Cardiac fibroblast (primary cell): ENCODE measurements at places on chromosomes 13 and 19.

DNA sequence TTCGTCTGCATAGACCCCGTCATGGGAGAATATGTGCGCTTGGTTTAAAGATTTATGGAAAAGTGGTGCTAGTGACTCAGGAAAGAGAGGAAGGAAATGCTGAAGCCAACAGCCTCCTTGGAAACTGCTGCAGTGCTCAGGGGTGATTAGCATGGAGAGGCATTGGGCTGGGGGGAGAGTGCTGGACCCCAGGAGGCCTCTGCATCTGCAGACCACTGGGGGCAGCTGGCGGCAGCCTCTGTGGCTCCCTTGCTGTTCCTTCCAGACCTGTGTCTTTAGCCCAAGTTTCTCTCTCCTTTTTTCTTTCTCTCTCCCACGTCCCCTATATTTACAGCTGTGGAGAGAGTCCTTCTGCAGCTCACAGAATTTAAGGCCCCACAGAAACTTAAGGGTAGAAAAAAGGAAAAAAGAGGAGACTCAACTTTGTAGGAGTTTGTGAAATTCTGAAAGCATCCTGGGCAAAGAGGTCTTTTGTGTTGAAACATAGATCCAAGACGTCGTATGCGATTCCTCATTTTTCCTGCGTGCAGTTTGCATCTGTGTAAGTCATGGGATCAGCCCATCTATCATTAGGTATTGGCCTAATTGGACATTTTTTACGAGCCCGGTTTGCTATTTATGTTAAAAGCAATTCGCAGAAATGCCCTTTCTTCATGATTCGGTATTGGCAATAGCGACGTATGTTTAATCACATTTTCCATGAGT, 116.2 kb upstream of the ZNF536 start:
- no peak for DNase-seq

GRCh38 chr13:108120302-108120701, 95.0 kb downstream of the LIG4 start:
- DNase-seq: no peak

DNA sequence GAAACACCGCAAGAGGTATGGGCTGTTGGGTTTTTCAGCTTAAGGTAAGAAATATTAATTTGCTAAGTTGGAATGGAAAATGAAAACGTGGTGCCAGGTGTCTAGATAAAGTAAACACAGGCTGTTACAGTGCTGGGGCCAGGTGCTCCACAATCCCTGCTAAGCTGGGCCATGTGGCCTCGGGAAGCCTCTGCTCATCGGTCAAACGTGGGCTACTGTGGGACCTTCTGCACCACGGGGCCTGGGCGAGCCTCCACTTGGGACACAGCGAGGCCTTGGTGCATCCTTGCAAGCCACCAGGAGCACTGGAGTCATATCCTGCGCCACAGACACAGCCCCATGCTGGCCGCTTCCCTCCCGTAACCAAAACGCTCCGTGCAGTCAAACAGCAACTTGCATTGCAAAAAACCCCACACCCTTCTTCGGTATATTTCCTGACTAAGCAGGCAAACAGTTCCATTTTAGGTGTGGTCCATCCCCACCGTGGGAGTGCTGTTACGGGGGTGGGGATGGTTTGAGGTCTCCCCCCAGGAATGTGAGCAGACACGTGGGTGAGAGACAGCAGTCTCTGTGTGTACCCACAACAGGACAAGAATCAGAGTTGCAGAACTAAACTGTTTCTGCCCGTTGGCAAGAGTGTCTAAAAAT, 96.3 kb upstream of the SOX1 start:
- DNase-seq: no peak

- DNase-seq: no peak
Measured at GRCh38 chr19:42269478-42270345, 660 bp downstream of the CIC start.

- DNase-seq: no peak
Measured at GRCh38 chr13:45209229-45209628, 8.4 kb upstream of the KCTD4 start.

- DNase-seq: no peak
Measured at GRCh38 chr19:46066471-46066870, 25.7 kb upstream of the IGFL4 start.

DNA sequence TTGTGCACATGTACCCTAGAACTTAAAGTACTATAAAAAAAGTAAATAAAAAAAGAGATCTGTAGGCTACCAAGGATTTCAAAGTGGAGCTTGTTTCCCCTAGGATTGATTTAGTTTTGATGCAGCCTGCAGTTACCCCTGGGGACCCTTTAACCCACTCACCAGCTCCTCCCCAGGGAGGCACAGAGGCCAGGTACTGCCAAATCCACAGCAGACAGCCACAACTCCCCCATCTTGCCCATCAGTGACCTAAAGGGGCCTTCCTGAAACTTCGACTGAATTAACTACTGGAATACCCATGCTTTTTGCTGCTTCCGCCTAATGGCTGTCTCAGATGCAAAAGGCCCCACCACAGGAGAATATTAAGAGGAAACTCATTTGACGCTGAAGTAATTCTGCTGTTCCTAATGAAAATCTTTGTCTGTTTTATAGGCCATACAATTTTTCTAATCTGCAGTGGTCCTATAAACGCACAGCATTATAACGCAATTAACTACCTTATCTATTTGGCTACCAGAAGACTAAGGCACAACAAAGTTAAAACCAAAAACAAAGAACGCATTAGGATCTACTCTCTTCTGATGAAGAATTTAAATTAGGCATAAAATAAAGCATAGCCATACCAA, 95.0 kb downstream of the FOXO1 start:
- DNase-seq: no peak

GRCh38 chr19:12260236-12260635, 34.4 kb downstream of the ZNF44 start:
- no peak for DNase-seq

DNA sequence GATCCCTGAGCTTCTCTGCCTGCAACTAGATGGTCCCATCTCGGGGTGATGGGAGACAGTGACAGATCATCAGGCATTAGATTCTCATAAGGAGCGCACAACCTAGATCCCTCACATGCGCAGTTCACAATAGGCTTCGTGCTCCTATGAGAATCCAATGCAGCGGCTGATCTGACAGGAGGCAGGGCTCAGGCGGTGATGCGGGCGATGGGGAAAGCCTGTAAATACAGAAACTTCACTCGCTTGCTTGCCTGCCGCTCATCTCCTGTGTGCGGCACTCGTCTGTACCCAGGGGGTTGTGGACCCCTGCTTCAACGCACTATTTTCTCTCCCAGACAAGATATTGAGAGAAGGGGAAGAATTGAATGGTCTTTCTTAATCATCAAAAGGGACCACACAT, 473.9 kb downstream of the ZNF536 start:
- no peak for DNase-seq

- DNase-seq: peak; percentile 83
Measured at GRCh38 chr13:44300895-44301638, 72.6 kb upstream of the SERP2 start.

DNA sequence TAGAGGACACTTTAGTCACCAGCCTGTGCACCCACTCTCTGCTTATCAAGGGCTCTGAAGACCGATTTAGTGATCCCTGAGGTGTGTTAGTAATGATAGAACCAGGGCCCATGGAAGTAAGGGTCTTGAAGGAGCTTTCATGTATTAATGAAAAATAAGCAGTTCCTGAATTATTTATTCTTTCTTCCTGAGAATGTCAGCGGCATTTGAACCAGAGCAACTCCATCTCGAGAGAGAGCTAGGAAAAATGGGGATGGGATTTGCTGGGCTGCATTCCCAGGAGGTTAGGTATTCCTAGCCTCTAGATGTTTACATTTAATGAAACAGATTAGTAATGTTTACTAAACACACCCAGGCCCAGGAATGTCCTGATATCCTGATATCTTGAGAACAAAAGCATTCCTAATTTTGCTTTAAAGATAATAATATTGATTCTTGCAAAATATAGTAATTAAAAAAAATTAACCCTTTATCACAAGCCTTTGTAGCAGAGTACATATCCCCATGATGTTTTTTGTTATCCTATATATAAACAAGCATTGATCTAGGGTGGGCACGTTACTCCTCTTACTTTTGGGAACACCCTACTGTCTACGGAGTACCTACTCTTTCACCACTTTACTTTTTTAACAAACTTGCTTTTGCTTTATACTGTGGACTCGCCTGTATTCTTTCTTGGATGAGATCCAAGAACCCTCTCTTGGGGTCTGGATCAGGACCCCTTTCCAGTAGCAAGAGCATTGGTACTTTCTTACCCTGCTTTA, 63.1 kb downstream of the COG3 start:
- no peak for DNase-seq

- DNase-seq: no peak
Measured at GRCh38 chr13:45372189-45373161, 31.5 kb upstream of the TPT1 start.

GRCh38 chr19:16327501-16327900, 2.9 kb downstream of the KLF2 start:
- DNase-seq: peak; percentile 40

DNA sequence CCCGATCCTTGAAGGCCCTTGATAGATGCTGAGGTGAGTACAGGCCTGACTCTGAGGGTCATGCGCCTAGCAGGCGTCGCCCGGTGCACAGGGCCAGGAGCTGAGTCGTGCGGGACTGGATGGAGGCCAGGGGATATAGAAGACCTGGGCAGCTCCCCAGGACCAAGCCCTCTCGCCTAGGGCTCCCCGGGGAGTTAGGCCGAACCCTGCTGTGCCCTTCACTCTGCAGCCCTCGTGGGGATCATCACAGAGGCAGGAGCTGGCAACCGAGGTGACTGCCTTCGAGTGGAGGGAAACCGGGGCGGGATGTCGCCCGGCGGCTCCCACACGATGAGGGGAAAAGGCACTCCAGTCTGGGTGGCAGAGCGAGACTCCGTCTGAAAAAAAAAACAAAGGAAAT, 11.7 kb downstream of the CSNK1G2 start:
- DNase-seq: no peak

- no peak for DNase-seq
Measured at GRCh38 chr13:41241626-41242025, 21.8 kb downstream of the MTRF1 start.

GRCh38 chr13:41007744-41008128, 11.4 kb downstream of the ELF1 start:
- peak; percentile 38 for DNase-seq

DNA sequence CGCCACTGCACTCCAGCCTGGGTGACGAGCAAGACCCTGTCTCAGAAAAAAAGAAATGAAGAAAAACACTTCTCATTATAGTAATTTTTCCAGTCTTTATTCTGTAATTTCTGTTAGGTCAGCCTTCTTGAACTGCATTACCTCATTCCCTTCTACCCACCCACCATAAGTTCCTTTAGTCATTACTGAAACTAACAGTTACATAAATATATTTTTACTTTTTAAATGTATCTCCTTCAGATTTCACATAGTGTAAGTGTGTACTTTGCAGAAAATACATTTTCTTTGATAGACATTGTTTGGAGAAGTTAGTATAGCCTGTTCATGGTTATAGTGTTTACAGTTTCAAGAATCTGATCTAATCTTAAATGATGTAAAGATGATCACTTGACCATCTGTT, 31.7 kb upstream of the KCTD4 start:
- no peak for DNase-seq

- peak; percentile 2 for DNase-seq
Measured at GRCh38 chr13:89455741-89456140, 1784.6 kb downstream of the SLITRK5 start.

- DNase-seq: peak; percentile 43
Measured at GRCh38 chr13:111460548-111461444, 140.4 kb downstream of the TEX29 start.

- peak; percentile 62 for DNase-seq
Measured at GRCh38 chr13:27476943-27477703, 26.8 kb upstream of the MTIF3 start.

DNA sequence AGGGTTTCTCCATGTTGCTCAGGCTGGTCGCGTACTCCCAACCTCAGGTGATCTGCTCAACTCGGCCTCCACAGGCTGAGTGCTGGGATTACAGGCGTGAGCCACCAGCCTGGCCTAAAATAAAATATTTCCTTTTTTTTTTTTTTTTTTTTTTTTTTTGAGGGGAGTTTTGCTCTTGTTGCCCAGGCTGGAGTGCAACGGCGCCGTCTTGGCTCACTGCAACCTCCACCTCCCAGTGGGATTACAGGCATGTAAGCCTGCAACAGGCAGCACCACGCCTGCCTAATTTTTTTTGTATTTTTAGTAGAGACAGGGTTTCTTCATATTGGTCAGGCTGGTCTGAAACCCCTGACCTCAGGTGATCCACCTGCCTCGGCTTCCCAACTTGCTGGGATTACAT, 4.9 kb downstream of the ZNF506 start:
- DNase-seq: no peak

- peak; percentile 65 for DNase-seq
Measured at GRCh38 chr19:4831304-4831978, at the start of gene TICAM1. TSS of gene TICAM1 (minus strand) at chr19:4831712. CDS start at chr19:4818377, 13,335 bp downstream.

DNA sequence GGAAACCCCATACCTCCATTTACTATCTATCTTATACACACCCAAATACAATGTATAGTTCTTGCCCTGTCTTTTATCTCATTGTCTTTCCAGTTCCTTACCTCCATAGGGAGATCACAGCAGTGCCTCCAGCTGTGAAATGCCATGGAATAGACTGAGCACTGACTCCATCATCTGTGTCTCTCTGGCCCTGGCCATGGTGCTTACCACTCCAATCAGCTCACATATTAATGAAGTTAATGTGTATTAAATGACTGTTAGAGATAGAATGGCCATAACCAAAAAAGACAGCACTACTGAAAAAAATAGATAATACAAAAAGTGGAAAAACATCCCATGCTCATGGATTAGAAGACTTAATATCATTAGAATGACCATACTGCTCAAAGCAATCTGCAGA, 240.4 kb upstream of the SOX21 start:
- DNase-seq: no peak

- no peak for DNase-seq
Measured at GRCh38 chr19:55488986-55489710, 912 bp downstream of the SSC5D start.

DNA sequence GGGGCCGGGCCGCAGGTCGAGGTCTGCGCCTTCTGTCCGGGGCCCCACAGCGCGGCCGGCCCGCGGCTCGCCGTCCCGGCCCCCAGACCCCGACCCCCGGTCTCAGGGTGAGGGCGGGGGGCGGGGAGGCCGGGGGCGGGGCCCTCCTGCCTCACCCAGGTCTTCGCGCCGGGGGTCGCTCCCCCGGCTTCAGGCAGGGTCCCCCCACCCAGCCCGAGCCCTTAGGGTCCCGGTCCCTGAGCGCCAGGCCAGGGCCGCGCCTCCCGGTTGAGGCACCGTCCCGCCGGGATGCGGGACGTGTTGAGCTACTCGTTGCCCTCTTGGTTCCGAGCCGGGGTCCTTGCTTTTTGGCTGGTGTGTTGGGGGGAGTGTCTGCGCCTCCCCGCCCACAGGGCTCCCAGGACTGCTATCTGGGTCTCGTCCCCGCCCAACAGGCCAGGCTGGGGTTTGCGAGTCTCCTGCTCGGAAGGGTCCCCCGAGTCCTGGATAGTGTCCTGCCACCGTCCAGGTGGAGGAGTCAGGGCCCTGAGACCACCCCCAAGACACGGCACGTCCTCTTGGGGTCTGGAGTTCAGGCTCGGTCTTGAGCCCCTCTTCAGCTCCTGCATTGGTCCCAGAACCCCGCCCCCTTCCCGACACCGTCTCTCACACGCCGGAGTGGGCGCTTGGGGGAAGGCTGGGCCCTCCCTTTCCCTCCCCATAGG, 452 bp downstream of the PIAS4 start:
- peak; percentile 23 for DNase-seq

- no peak for DNase-seq
Measured at GRCh38 chr13:62767473-62767872, 1351.8 kb upstream of the PCDH20 start.
